ENCODE measurements at places on chromosomes 2 and 18.

- no peak for DNase-seq
Measured at GRCh38 chr2:222180619-222181018, 118.2 kb downstream of the PAX3 start.

DNA sequence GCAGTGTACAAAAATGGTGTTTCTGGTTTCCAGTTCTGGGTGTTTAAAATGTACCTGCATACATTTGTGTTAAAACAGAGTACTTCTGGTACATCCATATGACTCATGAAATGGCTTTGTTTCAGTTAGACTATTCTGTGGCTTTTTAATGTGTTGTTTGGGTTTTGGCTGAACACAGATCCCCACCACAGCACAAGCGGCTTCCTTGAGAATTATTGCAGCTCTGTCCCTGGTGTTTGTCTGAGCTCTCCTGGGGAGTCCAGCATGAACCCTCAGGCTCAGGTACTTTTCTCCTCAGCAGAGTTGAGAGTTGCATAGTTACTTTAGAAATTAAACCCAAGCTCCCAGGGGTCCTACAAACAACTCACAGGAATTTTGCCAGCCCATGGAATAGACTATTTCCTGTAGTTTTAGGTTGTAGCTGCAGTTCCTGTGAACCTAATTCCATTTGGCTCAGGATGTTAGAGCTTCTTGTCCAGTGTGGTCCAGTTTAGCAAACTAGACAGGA, 64.8 kb upstream of the EML6 start:
- DNase-seq = no peak

DNA sequence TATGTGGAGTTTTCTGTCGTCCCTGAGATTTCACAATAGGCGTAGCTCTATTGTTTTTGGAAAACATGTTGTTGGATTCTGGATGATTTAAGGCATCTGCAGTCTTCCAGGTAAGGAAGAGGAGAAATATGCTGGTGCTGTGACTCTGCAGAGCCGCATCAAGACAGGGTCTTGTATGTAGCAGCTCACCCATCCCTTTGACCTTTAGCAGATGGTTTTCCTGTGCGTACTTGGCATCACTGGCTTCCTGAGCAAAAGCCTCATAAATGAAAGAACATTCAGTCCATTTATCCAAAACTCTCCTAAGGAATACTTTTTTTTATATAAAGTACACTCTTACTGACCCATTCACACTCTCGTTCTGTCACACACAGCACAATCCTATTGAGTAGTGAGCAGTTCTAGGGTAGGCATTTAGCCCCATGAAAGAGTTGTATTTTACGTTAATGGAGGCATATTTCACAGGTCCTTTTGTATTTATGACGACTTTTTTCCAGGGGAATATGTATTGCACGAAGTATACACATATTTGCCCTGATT, 443.9 kb downstream of the STK39 start:
- no peak for DNase-seq

- DNase-seq = no peak
Measured at GRCh38 chr18:62457877-62458276, 64.9 kb upstream of the ZCCHC2 start.

GRCh38 chr2:33607905-33608304, 8.8 kb upstream of the FAM98A start:
- DNase-seq = no peak

DNA sequence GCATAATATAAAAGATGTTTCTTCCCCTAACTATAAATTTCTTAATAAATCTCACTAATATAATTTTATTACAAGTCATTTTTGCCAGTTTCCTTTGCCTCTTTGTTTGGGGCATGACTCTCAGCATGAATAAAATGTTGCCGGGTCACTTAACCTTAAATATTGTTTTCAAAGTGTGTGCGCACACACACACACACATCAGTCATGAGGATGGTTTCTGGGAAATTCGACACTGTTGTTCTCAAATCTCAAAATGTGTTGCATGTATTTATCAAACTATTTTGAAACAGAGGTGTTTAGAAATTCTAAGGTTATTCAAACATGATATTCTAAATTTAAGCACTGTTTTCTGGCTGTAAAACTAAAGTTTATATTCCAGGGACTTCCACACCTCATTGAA, 31.5 kb downstream of the FAP start:
- DNase-seq = no peak

- no peak for DNase-seq
Measured at GRCh38 chr2:102764083-102764482, 2.3 kb downstream of the TMEM182 start.

DNA sequence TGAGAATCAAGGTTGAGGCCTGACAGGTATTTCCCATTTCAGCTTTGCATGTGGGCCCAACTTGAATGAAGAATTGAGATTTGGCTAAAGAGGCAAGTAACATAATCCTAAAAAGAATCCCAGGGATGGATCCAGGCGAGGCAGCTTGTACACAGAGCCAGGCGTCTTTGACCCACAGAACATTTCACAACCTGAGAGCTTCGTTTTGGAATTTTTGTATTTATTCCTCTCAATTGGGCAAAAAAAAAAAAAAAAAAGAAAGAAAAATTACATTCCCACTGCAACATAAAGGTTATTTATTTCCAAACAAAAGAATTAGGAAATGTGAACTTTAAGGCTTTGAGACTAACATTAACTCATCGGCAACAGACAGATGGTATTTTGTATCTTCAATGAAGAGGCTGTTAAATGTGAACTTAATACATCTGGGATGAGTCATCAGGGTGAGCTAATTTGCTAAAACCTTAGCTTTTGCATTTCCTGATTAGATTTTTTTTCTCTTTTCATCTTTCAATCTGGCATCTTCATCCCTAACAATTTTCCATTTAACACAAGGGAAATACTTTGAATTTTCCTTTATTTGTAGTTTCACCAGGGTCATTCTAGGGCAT, 478.5 kb upstream of the TNP1 start:
- DNase-seq = no peak

GRCh38 chr2:100580367-100581276, 17.8 kb downstream of the PDCL3 start:
- peak; percentile 13 for DNase-seq

GRCh38 chr2:159455330-159455918, 160.9 kb downstream of the BAZ2B start:
- DNase-seq = no peak

DNA sequence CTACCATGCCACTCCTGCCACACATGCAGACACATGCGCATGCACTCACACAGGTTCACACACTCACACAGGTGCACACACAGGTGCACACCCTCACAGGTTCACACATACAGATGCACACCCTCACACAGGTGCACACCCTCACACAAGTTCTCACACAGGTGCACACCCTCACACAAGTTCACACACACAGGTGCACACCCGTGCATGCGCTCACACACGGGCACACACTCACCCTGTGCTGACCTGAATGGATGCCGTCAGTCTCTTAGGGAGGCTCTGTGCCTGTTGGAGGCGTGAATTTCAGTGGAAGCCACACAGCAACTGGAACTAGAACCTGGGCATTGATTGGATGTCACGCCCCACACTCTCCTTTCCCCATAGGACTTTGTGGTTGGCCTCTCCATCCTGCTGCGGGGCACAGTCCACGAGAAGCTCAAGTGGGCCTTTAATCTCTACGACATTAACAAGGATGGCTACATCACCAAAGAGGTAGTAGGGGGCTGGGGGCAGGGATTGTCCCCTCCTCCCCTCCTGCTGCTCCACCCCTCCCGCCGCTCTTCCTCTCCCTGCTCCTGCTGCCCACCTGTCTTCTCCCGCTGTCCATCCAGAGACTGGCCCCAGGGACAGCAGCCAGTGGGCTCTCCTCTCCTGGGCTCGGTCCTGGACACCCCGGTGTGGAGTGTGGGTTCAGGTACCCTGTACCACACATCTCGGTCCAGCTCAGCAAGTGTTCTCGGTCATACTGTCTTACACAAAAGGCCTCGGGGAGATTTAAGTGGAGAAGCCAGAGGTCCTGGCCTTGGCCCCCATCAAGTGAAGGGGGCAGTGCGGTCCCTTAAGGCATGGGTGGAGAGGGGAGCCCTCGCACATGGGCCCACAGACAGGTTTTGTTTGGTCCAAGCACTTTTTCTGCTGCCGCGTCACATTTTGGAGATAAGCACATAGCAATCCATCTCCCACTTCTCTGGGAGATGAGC, 21.0 kb upstream of the FAHD2A start:
- no peak for DNase-seq

DNA sequence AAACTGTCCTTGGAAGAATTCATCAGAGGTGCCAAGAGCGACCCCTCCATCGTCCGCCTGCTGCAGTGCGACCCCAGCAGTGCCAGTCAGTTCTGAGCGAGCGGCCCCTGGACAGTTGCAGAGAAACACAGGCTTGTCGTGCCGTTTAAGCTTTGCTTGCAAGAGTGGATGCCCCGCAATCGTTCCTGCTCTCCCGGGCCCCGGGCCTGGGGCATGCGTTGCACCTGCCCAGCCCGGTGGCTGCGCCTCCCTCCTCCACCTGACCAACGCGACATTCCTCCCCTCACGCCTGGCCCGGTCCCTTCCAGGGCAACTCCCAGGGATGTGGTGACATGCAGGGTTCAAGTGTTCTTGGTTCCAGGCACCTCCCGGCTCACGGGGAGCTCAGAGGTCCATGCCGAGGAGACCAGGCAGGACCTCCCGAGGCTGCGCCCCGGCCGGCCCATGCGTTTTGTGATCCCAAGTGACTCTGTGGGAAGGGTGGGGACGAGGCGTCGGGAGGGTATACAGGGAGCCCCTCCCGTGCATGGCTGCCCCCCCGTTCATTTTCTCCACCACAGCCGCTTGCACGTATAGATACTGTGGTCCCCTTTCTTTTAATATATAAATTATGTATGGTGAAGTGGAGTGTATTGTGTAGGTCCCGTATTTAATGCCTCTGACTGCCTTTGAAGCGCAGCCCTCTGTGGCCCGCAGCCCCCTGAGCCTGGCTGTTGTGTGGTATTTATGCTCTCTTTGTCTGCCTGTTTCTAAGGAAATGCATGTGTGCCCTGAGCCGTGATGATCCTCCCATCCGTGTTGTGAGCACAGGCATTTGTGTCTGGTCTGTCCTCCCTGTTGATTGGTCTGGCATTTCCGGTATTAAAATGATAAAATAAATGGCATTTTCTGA, 21.2 kb downstream of the ODC1 start:
- DNase-seq = no peak

GRCh38 chr2:129459200-129459876, 520.1 kb upstream of the RAB6C start:
- no peak for DNase-seq
